DMS153 (cell line): ENCODE measurements at places on chromosomes 2 and 18.

DNA sequence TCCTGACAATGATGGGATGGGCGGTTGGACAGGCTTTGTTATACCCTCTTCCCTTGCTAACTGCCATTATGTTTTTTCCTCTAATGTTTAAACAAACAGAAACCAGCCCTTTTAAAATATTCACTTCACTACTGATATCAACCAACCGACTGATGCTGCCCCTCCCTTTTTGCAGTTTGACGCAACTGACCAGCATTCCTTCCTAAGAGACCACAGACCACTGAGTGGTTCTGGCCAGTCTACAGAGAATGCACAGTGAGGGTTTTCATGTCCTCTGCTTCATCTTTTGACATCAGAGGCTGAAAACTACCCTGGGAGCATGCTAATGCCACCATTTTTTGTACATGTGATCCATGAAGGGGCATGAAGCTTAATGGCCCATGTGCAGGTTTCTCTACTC, 85.3 kb downstream of the CYP26B1 start:
- DNase-seq, result no peak

GRCh38 chr2:169298007-169298406, 64.3 kb downstream of the LRP2 start:
- no peak for DNase-seq

- DNase-seq, result no peak
These were observed 583.6 kb downstream of the IRS1 start for GRCh38 chr2:226215902-226216503.

- DNase-seq, result no peak
These were observed 17.8 kb downstream of the DOK1 start for GRCh38 chr2:74572178-74572925.

DNA sequence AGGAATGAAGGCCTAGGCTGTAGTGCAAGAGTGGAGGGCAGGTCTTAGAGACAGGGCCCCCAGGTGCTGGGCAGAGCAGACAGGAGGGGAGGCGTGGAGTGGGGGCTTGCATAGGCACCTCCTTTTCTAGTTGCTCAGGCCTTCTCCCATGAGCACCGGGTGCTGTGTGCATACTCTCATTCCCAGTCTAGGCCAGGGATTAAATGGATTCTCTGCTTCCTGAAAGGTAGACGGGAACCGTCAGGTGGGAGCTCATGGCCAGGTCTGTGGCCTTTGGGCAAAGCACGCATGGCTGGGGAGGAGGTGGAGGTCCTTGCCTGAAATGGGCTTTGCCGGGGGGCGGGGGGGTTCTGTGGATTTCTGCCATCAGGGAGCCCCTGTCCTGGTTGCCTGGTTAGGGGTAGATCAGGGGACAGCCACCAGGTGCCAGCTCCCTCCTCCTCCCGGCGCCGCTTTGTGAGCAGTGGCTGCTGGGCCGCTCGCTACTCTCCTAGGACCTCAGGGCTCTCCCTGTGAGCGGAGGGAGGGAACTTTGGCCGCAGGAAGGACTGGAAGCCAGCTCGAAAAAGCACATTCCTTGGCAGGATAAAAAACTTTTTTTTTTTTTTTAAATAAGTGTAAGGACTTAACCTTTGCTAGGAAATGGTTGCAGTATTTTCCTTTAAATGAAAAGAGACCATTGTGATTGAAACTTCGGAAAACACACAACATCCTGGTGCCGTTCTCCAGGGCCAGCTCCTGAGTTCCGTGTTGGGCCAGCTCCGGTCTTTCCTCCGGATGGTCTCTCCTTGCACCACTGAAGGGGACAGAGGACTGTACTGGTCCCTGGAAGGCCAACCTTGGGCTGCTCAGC, 82.8 kb upstream of the HAAO start:
- no peak for DNase-seq
